Renal cortical epithelial cell (primary cell): ENCODE measurements at places on chromosomes 6 and 20.
A peak's percentile ranks its signal among the peaks of the same experiment; 100 is the strongest.

- no peak for DNase-seq
Measured at GRCh38 chr20:61112515-61112914, 139.5 kb upstream of the CDH4 start.

GRCh38 chr20:31920275-31920855, 31.5 kb downstream of the PDRG1 start:
- no peak for DNase-seq

DNA sequence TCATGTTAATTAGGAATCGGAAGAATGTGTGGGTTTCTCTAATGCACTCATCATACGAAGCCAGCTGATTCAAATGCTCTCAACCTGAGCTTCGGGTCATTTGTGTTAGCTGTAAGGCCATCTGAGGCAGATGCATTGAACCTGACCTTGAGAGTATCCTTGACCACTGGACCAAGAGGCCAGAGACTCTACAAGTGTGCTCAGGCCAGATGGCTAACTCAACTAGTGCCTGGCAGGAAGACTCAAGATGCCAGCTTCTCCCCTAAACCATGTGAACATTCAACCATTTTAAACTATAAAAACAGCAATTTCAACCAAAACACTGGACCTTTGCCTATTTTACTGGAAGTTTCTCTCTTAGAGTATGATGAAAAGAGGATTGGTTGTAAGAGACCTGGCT, 168.6 kb upstream of the CDH4 start:
- DNase-seq = no peak

- DNase-seq = no peak
Measured at GRCh38 chr6:141313986-141314385, 818.7 kb upstream of the GJE1 start.

GRCh38 chr6:170439366-170440361, 113.4 kb downstream of the PSMB1 start:
- DNase-seq = no peak

- no peak for DNase-seq
Measured at GRCh38 chr20:46787991-46788762, 78.7 kb downstream of the SLC2A10 start.

GRCh38 chr6:36788768-36789167, 50.5 kb downstream of the CPNE5 start:
- no peak for DNase-seq

DNA sequence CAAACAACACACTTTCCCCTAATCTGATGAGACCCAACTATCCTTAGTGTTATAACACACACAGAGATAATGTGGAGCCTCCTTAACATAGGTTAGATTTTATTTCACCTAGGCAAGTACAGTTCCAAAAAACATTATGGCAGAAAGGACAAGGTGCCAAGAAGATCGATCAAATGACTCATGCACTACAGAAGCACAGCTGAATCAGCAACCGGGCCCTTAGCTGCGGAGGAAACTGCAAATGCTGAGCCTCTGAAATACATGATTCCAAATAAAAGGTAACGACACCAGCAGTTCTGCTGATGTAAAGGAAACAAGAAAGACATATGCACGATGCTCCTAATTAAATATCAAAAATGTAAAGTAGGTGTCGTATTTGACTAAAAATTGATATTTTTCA, 19.9 kb upstream of the MUC21 start:
- peak; percentile 57 for DNase-seq

DNA sequence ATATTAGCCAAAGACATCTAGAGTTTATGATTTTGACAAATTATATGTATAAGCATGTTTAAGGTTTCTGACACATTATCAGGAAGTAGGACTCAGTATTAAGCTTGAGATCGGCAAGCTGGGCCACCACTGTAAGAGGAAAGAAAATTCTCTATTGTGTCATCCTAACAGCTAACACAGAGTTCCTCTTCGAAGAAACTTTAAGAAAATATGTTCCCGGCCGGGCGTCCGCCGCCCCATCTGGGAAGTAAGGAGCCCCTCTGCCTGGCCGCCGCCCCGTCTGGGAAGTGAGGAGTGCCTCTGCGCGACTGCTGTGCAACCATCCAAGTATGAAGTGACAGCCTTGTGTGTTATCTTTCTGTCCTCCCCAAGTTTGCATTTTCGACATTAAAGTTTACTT, 23.0 kb downstream of the USP49 start:
- DNase-seq = no peak

DNA sequence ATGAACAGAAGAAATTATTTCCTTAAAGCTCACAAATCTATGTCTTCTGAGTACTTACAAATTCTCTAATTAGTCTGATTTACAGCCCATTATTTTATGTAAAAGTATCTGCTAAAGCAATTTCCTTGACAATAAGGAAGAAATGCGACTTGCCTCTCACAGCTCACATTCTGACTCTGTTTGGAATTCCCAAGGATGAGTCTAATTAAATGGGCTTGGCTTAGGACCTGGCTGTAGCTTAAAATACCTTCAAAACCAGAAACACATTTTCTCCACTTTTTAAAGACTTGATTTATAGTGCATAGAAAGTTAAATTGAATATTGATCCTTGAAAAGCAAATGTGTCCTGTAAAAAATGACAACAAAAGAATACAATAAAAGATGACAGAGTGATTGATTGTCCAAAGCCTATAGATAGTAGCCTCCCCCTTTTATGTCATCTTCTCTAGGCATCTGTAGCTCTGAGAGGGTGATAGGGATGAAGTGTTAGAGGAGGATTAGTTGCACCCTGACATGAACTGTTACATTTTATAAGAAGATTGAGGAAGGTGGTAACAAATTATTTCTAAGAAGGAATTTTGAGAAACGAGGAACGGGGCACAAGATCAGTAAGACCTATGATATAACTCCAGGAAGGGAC, 118.9 kb downstream of the MACROD2 start:
- DNase-seq = no peak

GRCh38 chr20:63420359-63421093, 51.9 kb downstream of the KCNQ2 start:
- DNase-seq = no peak

GRCh38 chr20:4217349-4217841, 202.0 kb upstream of the RNF24 start:
- no peak for DNase-seq
